Esophagus muscularis mucosa (tissue), 4 donors: ENCODE measurements at places on chromosomes 5 and 9. TPM values are rescaled to one million over a fixed set of nuclear protein-coding genes. Genes with fewer than 3 reads are reported as not detected.

DNA sequence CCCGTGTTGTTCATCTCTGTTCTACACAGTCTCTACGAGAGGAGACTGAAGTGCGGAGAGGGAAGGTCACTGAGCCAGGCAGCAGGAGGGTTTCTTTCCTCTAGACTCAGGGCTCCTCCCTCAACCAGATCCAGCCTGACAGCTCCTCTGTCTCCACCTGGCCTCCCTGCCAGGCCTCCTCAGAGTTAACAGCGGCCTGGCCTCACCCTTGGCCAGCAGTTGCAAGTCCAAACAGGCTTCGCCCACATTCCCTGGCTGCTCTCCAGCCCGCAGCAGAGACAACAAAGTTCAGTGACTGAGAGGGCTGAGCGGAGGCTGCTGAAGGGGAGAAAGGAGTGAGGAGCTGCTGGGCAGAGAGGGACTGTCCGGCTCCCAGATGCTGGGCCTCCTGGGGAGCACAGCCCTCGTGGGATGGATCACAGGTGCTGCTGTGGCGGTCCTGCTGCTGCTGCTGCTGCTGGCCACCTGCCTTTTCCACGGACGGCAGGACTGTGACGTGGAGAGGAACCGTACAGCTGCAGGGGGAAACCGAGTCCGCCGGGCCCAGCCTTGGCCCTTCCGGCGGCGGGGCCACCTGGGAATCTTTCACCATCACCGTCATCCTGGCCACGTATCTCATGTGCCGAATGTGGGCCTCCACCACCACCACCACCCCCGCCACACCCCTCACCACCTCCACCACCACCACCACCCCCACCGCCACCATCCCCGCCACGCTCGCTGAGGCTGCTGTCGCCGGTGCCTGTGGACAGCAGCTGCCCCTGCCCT lies at the start of gene HRCT1:
HRCT1 (plus strand) TSS at position 291 of the 768 bp plus-strand sequence; CDS start at position 377, 86 bp downstream.
- H3K36me3 ChIP-seq: no peaks in the 10 kb centered on the region
- H3K27ac ChIP-seq: peak within 1 kb of the TSS; percentile 91
- H3K4me3 ChIP-seq: peak within 1 kb of the TSS; percentile 60
- H3K4me1 ChIP-seq: peaks cover 81% of the 10 kb centered on the region
- no peaks in the 10 kb centered on the region for H3K27me3 ChIP-seq

GRCh38 chr9:133368249-133368881 lies 7.5 kb downstream of the SURF4 start:
- H3K4me1 ChIP-seq: peaks cover 62% of the 10 kb centered on the region
- H3K36me3 ChIP-seq: peaks cover 33% of the 10 kb centered on the region
- H3K4me3 ChIP-seq: no peak overlapping the region
- no peak for DNase-seq

DNA sequence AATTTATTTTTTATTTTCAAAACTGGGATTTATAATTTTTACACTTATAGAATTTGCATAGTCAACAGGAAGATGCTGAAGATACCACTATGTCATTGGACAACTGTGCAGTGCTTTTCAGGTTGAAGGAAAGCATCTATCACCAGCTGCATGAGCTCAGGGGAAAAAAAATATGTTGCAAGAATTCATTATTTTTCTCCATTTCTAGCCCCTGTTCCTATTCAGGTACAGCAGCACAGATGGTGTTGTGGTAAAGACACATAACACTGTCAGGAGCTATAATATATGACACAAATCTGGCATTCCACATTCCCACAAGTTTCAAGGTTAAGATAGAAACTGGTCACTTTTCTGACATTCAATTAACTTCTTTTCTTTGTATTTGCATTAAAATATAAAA lies 1088.6 kb downstream of the MAT2B start:
- no peak overlapping the region for H3K4me3 ChIP-seq
- H3K4me1 ChIP-seq: no peaks in the 10 kb centered on the region
- H3K27me3 ChIP-seq: no peaks in the 10 kb centered on the region
- no peak for DNase-seq

- no peak overlapping the region for H3K27ac ChIP-seq
- H3K27me3 ChIP-seq: no peaks in the 10 kb centered on the region
- no peaks in the 10 kb centered on the region for H3K36me3 ChIP-seq
- DNase-seq: no peak
- peaks cover 95% of the 10 kb centered on the region for H3K4me1 ChIP-seq
Observed at GRCh38 chr5:143352691-143353090, 50.8 kb downstream of the NR3C1 start.

DNA sequence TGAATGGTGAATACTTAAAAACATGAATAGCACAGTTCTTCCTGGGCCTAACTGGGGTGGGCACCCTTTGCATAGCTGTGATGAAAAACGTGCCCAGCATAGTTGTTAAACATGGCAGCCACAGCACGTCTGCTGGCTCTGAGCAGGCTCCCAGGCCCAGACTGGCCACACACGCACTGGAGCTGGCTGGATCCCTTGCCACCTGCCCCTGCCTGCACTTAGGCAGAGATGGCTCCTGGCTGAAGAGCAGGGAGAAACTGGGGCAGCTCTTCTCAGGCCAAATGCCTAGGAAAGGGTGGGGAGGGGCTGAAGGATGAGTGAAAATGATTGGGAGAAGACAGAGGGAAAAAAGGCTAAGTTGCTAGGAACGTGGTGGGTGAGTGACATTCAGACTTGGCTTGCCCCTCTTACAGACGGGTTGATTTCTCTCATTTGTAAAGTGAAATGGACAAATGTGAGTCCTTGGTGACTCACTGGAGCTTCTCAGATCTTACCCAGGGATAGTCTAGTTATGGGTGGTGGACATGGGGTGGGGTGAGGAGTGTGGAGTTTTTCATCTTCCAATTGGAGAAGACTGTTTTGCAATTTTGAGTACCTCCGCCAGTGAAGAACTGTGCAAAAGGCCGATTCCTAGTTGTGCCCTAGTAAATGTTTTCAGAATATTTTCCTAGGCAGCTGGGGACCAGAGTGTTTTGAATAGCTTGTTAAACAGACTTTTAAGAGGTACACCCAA lies 42.4 kb downstream of the TRIO start:
- DNase-seq: no peak
- peak overlapping the region; percentile 7 for H3K4me3 ChIP-seq
- peak overlapping the region; percentile 89 for H3K27ac ChIP-seq
- H3K27me3 ChIP-seq: no peaks in the 10 kb centered on the region
- H3K36me3 ChIP-seq: no peaks in the 10 kb centered on the region
- peaks cover 86% of the 10 kb centered on the region for H3K4me1 ChIP-seq

The KIAA0825 gene
- total RNA-seq: 4.2 TPM

- H3K36me3 ChIP-seq: peaks cover 11% of the 10 kb centered on the region
- no peak for DNase-seq
- no peak overlapping the region for H3K27ac ChIP-seq
- H3K4me1 ChIP-seq: peaks cover 72% of the 10 kb centered on the region
- H3K27me3 ChIP-seq: no peaks in the 10 kb centered on the region
- no peak overlapping the region for H3K4me3 ChIP-seq
Observed at GRCh38 chr9:127119320-127119709, 3.1 kb downstream of the ANGPTL2 start.

The IL5 gene
- total RNA-seq: not detected
